T-helper 17 cell (primary cell): ENCODE measurements at places on chromosomes 1 and 21. TPM values are rescaled to one million over a fixed set of nuclear protein-coding genes. Genes with fewer than 3 reads are reported as not detected.

GRCh38 chr1:217009376-217009775 lies 286.1 kb upstream of the ESRRG start:
- no peak for DNase-seq
- no peak overlapping the region for H3K4me3 ChIP-seq
- no peaks in the 10 kb centered on the region for H3K27me3 ChIP-seq
- H3K36me3 ChIP-seq, result no peaks in the 10 kb centered on the region
- no peak overlapping the region for H3K27ac ChIP-seq
- no peaks in the 10 kb centered on the region for H3K4me1 ChIP-seq

GRCh38 chr1:110542725-110543124 lies 23.8 kb upstream of the KCNA10 start:
- DNase-seq, result no peak
- no peak overlapping the region for H3K4me3 ChIP-seq
- no peak overlapping the region for H3K27ac ChIP-seq
- H3K27me3 ChIP-seq, result peaks cover 37% of the 10 kb centered on the region

DNA sequence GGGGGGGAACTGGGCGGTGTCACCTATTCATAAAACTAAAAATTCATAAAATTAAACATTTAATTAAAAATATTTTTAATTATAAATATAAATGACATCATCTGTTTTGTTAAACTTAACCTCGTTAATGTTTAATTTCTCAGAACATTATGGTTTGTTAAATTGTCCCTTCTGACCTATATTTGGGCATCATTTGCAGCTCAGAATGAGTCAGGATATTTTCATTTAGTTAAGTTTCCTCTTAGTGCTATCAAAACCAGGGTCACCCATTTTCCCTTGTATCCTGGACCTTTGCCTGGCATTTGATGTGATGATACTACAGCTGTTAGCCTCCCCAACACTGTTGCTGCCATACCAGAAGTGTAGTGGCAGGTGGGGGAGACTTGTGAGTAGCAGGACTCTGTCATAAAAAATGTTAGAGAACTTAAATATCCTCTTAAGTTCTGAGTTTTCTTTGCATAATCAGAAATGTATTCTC lies 30.3 kb downstream of the TSNAX start:
- peak overlapping the region; percentile 51 for H3K27ac ChIP-seq
- DNase-seq, result no peak
- no peaks in the 10 kb centered on the region for H3K27me3 ChIP-seq

GRCh38 chr1:9281908-9282695 lies 10.6 kb upstream of the SPSB1 start:
- H3K27ac ChIP-seq, result peak overlapping the region; percentile 79
- no peaks in the 10 kb centered on the region for H3K27me3 ChIP-seq
- peak overlapping the region; percentile 37 for H3K4me3 ChIP-seq
- no peak for DNase-seq

CD247 gene
- total RNA-seq, result 265 TPM

RNU1-3 gene
- 3,182 TPM for total RNA-seq

RAB13 gene
- 0.40 TPM for total RNA-seq

GRCh38 chr1:184366997-184367396 lies 19.8 kb upstream of the C1orf21 start:
- H3K4me3 ChIP-seq, result no peak overlapping the region
- H3K4me1 ChIP-seq, result no peaks in the 10 kb centered on the region
- no peak for DNase-seq
- H3K27me3 ChIP-seq, result peaks cover 50% of the 10 kb centered on the region

- peaks cover 14% of the 10 kb centered on the region for H3K27me3 ChIP-seq
- no peak overlapping the region for H3K27ac ChIP-seq
- H3K36me3 ChIP-seq, result no peaks in the 10 kb centered on the region
- no peak for DNase-seq
- H3K4me1 ChIP-seq, result no peaks in the 10 kb centered on the region
- no peak overlapping the region for H3K4me3 ChIP-seq
Measured at GRCh38 chr1:178966312-178966711, 59.4 kb upstream of the FAM20B start.

- H3K27ac ChIP-seq, result peak overlapping the region; percentile 89
- peak overlapping the region; percentile 88 for H3K4me3 ChIP-seq
- H3K36me3 ChIP-seq, result peaks cover 2% of the 10 kb centered on the region
- no peaks in the 10 kb centered on the region for H3K27me3 ChIP-seq
- no peak for DNase-seq
Measured at GRCh38 chr1:59020151-59020997, 236.5 kb upstream of the JUN start.

DNA sequence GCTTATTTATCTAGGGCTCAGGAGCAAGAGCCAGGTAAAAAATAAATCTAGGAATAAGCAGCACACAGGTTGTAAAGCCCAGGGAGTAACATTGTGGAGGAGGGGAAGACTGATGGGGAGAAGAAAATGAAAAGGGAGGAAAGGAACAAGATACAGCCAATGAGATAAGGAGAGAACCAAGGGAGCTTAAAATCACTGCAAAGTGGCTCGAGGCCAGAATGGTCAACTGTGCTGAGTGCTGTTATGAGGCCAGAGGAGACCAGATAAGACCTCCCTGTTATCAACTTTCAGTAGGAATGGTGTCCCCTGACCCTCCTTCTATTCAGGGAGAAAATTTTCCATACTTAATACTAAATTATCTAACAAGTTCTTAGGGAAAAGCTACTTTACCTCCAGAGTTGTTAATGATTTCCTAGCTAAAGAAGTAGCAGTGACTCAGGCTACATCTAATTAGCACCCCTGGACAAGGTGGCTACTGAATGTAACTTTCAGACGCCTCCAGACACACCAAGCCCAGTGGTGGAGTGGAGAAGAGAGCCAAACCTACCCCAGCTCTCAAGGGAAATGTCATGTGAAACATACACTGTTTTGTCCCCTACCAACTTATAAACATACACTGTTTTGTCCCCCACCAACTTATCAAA lies 25.5 kb downstream of the ENAH start:
- no peaks in the 10 kb centered on the region for H3K4me1 ChIP-seq
- no peaks in the 10 kb centered on the region for H3K36me3 ChIP-seq
- DNase-seq, result no peak
- no peak overlapping the region for H3K4me3 ChIP-seq

GRCh38 chr1:5408401-5408800 lies 583.8 kb downstream of the NPHP4 start:
- H3K4me1 ChIP-seq, result peaks cover 6% of the 10 kb centered on the region
- H3K36me3 ChIP-seq, result peaks cover 2% of the 10 kb centered on the region
- H3K4me3 ChIP-seq, result no peak overlapping the region
- no peak for DNase-seq
